NCI-H524 (cell line): ENCODE measurements at places on chromosomes 12 and 14.

DNA sequence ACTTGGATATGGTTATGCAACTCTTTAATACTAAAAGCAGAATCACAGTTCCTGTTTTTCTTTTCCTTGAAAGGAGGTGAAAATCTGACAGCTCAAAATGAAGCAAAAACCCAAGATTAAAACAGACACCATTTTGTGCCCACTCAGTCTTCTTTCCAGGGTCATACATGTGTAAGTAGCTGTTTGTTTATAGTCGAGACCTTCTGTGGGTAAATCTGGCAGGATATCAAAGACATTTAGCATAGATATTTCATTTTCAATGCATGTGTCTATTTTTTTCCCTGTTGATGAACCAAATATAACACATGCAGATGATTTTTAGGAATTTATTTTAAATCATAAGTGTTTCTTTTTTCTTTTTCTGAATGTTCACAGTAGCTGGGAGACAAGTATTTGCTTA, 398.8 kb downstream of the FOXG1 start:
- no peak for DNase-seq

DNA sequence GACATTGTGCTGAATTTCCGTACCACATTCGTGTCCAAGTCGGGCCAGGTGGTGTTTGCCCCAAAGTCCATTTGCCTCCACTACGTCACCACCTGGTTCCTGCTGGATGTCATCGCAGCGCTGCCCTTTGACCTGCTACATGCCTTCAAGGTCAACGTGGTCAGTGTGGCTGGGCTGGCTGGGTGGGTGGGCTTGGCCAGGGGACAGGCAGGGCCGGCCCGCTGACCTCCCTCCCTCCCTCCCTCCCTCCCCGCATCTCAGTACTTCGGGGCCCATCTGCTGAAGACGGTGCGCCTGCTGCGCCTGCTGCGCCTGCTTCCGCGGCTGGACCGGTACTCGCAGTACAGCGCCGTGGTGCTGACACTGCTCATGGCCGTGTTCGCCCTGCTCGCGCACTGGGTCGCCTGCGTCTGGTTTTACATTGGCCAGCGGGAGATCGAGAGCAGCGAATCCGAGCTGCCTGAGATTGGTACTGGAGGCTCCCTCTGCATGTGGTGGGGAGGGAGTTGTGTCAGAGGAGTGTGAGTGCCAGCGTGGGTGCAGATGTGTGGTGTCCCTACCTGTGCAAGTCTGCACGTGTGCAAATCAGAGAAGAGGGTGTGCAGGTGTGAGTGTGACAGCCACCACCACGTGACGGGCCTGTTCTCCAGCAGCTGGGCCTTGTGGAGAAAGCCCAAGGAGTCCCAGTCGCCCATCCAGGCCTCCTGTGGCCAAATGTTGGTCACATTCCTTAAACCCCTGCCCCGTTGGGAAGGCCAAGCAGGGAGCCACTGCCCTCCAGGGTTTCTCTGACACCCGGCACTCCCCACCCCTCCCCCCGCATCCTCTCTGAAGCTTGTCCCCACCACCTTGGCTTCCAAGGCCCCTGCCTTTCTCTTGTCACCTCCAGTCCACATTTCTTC, 5.3 kb downstream of the KCNH3 start:
- DNase-seq: no peak

DNA sequence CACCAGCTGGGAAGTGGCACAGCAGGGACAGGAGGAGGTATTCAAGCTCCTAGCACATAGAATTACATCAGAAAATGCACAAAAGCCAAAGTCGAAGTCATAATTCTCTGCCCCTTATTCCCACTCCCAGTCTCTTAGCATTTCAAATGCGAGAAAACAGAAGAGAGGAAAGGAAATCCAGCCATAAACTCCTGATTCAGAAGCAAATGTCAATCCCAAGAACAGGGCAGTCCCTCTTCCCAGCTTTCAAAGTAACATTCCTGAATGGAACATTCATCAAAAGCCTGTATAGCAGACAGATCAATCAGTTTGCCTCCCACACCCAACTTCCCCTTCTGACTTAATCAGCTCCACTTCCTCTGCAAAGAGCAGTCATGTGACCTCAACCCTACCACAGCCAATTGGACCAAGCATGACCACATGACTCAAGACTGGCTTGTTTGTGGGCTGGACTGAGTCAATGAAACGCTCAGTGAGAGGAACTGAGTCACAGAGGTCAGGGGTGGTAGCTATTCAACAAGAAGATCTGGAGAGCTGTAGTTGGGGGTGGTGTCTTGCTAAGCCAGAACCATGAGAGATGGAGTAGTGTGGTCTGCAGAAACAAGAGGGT, 41.4 kb upstream of the TUNAR start:
- DNase-seq: no peak

- no peak for DNase-seq
Observed at GRCh38 chr14:43647302-43647701, 859.8 kb downstream of the FSCB start.

DNA sequence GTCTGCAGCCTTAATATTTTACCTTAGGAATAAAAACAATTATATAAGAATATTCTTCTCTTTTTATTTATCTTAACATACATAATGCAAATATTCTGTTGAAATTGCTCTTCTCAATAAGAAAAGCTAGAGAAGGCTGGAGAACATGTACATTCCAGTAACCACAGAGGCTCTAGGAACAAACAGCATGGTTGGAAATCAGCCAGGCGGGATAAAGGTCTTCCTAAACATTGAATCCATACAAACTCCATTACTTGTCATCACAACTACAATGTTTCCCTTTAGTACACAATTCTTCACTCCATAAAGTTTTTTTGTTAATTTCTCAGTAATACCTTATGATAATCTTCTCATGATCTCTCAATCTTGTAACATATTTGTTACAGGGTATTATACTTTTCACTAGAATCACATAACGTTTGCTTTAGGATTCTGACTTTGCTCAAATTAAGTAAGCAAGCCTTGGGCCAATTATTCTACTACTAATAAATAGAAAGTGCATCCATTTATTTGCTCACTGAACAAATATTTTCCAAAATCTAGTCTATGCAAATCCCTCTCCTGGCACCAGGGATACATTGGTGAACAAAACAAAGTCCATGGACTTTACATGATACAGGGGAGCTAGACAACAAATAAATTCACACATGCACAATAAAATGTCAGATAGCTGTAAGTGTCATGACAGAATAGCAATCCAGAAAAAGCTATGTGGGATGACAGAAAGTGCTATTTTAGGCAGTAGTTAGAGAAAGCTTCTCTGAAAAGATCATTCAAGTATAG, 237.5 kb upstream of the TMTC1 start:
- no peak for DNase-seq

DNA sequence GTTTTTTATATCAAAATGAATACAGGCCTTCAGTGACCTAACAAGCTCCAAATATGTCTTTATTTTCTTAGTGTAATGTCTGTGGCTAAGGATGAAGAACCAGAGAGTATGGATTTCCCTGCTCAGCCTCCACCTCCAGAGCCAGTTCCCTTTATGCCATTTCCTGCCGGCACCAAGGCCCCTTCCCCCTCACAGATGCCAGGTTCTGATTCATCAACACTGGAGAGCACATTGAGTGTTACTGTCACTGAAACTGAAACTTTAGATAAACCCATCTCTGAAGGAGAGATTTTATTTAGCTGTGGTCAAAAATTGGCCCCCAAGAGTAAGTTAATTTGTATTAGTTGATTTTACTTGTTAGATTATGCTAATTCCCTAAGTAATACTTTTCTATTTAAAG, 61.0 kb downstream of the KIAA0586 start:
- DNase-seq: no peak

GRCh38 chr14:74459289-74459946, 33.4 kb upstream of the SYNDIG1L start:
- peak; percentile 70 for DNase-seq

DNA sequence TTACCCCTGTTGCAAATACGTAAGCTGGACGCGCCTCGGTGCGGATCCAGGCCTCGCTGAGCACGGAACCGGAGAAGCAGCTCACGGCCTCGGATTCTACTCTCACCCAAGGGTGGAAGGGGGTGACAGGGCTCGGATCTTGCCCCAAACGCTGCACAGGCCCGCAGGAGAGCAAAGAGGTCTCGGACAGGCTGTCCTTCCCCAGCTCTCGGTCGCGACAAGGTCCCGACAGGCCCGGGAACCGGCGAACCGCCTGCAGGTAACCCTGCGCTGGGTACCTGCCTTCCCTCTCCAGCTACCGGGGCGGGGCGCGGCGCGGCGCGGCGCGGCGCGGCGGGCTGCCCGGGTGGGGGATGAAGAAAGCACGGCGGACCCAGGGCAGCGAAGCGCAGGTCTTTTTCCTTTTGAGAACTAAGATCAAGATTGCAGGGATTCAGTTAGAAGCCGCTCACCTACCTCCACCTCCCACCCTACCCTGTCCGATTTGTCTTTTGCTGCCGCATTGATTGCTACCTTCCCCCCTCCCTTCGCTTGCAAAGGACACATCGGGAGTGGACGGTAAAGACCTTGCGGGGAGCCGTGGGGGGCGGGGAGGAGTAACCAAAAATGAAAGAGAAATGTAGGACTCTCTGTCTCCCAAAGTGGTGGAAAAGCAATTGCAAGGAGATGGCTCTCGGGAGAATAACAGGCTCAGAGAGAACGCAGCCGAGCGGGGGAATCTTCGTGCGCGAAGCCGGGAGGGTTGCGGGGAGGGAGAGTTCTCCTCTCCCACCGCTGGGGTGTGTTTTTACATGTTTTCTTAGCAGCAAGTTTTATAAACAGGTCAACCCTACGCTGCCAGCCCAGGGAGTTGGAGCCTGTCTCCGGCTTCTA, 8.4 kb upstream of the TBX3 start:
- no peak for DNase-seq

DNA sequence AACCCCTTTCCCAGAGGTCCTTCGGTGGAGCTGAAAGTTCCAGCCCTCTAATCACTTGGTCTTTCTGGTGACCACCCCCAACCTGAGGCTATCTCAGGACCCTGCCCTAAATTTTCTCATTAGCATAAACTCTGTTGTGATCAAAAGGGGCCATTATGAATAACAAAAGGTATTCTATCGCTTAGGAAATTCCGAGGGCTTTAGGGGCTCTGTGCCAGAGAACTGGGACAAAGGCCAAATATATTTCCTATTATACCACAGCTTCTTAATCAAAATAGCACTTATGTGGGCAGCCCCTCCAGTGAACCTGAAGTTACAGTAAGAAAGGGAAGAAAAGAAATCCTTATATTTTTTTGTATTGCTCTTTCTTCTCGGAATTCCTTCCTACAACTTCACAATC, 125.3 kb upstream of the NPAS3 start:
- DNase-seq: no peak

DNA sequence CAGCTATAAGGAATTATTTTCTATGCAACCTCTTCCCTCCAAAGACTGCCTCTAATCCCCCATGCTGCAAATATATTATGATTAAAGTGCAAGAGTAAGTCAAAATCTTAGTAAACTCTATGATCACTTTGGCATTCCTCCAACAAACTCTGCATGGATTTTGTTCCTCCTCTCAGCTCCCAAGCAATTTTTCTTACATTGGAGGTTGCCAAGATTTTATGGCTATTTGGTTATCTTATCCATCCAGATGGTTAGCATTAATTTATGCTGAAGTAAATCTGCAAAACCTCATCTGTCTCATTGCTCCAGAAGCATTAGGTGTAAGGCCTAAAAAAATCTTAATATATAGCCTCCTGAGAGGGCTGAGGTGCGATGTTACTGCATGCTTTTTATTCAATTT, 228.1 kb downstream of the CHST11 start:
- peak; percentile 92 for DNase-seq

- peak; percentile 99 for DNase-seq
Observed at GRCh38 chr12:49967042-49967776, 5.5 kb downstream of the AQP5 start.

GRCh38 chr12:12265571-12266388, 1.1 kb downstream of the LRP6 start:
- peak; percentile 27 for DNase-seq

DNA sequence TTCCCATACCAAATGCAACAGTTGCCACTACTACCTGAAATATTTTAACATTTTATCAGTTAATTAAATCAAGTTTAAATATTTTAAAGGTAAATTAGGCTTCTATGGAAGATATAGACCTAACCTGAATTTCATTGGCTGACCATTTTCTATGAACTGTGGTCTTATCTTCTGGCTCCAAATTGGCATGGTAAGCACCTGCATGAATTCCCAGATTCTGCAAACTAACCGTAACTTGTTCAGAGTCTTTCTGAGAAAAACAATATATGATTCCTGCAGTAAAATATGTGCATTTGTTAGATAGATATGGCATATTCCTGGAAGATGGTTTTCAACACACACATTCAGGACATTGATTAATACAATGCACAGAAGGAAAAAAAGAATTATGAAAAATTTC, 25.9 kb downstream of the RECQL start:
- DNase-seq: no peak

DNA sequence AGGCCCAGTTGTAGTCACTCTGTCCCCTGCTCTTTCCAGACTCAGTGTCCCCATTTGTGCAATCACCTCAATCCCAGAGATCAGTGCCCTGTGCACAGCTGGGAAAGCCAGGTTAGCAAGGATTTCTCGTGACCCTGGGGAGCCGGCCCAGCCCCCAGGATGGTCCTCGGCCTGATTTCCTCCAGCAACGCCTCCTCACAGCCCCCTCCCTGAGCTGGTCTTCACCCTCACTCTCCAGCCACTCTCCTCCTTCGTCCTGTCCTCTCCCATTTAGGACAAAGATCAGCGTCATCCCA, 194.8 kb upstream of the C14orf180 start:
- DNase-seq: no peak

DNA sequence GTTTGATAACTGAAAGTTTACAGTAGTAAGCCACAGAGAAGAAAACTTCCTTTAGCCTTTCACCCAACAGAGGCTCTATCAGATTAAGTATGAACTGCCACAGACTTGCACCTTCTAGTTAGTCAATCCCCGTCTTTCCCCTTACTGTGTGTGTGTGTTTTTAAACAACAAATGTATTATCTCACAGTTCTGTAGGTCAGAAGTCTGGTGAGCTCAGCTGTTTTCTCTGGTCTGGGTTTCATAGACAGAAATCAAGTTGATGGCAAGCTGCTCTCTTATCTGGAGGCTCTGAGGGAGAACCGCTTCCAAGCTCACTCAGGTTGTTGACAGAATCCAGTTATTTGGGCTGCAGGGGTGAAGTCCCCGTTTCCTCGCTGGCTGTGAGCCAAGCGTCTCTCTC, 320.5 kb downstream of the PRKD1 start:
- no peak for DNase-seq

DNA sequence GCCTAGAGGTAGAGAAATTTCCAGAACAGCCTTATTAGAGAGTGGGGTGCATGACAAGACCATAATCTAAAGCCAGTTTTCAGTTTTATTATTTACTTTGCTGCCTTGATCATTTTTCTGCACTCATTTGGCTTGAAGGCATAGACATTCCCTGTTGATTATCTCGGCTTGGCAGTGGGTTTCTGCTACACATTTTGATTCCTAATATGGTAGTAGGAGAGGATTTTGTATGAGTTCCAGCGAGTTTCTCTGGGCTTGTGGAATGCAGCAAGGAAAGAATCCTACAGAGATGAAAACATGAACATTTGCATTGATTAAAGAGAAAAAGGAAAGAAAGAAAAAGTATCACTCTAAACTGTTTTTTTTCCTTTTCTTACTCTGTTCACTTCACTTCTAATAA, 281.2 kb downstream of the PAWR start:
- no peak for DNase-seq

GRCh38 chr12:117114784-117115183, 15.6 kb upstream of the TESC start:
- DNase-seq: no peak
